ENCODE measurements at places on chromosomes 5 and 9.
A peak's percentile ranks its signal among the peaks of the same experiment; 100 is the strongest.

DNA sequence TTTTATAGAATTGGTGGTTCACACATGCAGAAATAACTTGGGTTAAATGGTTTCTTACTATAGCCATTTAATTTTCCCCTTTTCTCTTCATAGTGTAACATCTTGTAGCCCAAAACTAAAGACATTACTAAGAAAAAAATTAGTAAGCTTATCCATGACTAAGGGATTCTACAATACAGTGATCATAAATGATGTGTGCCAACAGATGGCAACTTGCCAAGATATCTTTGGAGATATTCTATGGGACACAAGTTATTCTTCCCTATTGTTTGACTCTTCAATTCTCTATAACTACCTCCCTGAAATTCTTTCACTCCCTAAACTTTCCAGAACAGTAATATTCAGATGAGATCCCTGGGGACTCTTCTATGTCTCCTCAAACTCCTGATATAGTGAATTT, 580.6 kb downstream of the PTPRD start:
- DNase-seq = no peak

GRCh38 chr5:151155775-151156506, 1.6 kb downstream of the ANXA6 start:
- no peak for DNase-seq

GRCh38 chr9:131181091-131181681, 55.8 kb downstream of the NUP214 start:
- no peak for DNase-seq

- no peak for DNase-seq
Observed at GRCh38 chr5:173859408-173860159, 28.6 kb upstream of the CPEB4 start.

- no peak for DNase-seq
Observed at GRCh38 chr9:102069969-102070368, 331.5 kb upstream of the GRIN3A start.

GRCh38 chr5:96609369-96609768, 52.8 kb upstream of the CAST start:
- DNase-seq = no peak

- DNase-seq = no peak
Observed at GRCh38 chr5:138819081-138819480, 56.1 kb downstream of the LRRTM2 start.

DNA sequence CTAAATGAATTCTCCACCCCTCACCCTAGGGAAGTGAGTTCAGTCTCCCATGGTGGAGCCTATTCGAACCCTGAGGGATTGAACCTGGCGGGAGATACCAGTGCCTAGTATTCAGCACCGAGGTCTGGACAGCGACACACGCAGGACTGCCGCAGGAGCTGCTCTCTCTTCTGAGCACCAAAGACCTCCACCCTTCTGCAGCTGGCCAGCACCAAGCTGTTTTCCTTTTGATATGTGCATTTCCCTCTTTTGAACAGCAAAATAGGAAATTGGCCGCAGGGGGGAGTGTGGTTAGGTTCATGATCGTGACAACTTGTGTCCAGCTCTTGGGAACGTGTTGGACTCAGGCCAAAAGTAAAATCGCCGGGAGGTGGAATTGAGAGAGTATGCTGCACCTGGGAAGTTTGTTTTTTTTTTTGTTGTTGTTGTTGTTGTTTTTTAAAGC, 1.2 kb upstream of the PCSK1 start:
- peak; percentile 65 for DNase-seq

GRCh38 chr5:143433670-143434069, 30.2 kb upstream of the NR3C1 start:
- no peak for DNase-seq

DNA sequence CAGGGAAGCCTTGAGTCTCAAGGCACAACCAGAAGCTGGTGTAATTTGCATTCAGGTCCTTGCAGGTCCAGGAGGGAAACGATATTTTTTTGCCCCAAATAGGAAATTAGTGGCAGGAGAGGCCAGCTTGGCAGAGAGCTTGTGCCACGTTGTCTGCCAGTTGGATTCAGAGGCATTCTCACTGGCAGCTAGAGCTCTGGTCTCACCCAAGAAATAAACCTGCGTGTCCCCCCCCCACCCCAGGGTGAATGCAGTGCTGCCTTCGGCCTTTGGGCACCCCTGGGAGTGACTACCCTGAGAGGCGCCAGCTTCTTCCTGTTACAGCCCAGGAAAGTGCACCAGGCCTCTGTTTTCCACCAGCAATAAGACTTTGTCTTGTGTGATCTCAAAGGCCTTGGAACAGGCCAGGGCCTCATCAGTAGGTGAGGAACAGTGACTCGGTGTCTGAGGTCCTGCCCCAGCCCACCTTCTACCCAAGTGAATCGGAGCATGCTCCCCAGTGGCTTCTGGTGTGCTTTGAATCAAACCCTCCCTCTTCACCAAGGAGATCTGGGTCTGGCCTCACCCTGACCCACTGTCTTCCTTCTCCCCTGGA, 68.4 kb downstream of the HSPA4 start:
- no peak for DNase-seq

DNA sequence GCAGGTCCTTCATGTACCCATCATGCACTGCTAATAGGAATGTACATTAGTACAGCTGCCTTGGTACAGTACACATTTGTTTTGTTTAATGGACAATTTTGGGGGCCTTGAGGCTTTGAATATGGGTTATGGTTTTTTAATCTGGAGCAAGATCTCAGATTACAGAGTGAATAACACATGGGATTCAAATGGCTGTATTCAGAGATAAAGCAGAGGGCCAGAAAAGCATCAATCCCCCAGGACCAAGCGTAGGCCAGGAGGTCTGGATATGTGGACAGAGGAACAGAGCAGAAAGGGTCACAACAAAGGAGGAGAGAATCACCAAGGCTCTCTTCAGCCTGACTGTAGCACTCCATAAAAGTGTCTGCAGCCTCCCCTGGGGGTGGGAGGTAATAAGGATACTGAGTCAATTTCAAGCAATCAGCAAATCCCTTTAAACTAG, 47.7 kb upstream of the STK32A start:
- DNase-seq = peak; percentile 42

DNA sequence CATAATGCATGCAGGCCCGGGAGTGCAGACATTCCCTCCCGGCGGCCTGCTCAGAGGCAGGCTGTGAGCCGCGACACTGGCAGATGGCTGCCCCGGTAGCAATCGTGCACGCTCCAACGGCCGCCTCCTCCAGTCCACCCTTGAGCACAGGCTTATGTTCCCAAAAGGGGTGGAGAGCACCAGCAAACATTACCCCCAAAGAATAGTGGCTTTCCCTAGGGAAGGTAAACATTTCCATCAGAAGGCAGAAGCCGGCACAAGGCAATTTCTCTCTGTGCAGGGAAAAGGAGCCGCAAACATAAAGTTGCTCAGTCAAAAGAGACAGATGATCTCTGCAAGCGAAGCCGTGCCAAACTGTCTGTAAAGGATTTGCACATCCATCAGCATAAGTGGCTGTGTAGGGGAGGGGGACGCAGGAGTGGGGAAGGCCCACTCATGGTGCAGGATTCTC, 92.5 kb downstream of the SIL1 start:
- DNase-seq = peak; percentile 58

Data from NCI-H146 (cell line).